ENCODE measurements at places on chromosomes 2 and 18.

GRCh38 chr2:26557244-26557925, 79.5 kb upstream of the OTOF start:
- no peak for DNase-seq

GRCh38 chr2:120218181-120218580, 5.0 kb downstream of the TMEM185B start:
- no peak for DNase-seq

GRCh38 chr2:43157506-43158246, 68.7 kb downstream of the ZFP36L2 start:
- DNase-seq, result no peak

- DNase-seq, result peak; percentile 50
Measured at GRCh38 chr2:235605312-235606003, 111.6 kb downstream of the AGAP1 start.

GRCh38 chr2:120134263-120134662, 88.9 kb downstream of the TMEM185B start:
- DNase-seq, result no peak

GRCh38 chr18:74367905-74368304, 52.3 kb downstream of the C18orf63 start:
- DNase-seq, result no peak

DNA sequence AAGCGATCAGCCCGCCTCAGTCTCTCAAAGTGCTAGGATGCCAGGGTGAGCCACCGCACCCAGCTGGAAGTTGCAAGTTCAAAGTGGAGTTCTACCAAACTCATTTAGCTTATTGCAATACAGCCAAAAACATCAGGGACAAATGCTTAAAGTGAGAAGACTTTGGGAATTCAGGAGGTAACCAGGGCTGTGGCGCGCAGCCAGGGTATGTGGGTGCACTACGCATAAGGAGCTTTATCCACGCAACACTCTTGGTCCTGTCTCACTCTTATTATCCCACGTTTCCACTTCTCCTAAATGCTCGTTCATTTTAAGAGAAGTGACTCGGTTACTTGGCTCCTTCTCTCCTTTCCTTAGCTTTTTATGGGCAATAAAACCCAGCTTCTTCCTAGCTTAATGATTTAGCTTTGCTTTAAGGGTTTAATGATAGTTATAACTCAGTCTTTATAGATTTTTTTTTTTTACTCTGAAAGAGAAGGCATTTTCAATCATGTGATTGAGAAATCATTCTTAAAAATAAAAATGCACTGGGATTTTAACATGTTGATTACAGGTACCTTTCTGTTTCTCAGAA, 199.8 kb downstream of the KCNE4 start:
- DNase-seq, result no peak

GRCh38 chr2:65098741-65099140, 31.2 kb downstream of the RAB1A start:
- DNase-seq, result no peak

DNA sequence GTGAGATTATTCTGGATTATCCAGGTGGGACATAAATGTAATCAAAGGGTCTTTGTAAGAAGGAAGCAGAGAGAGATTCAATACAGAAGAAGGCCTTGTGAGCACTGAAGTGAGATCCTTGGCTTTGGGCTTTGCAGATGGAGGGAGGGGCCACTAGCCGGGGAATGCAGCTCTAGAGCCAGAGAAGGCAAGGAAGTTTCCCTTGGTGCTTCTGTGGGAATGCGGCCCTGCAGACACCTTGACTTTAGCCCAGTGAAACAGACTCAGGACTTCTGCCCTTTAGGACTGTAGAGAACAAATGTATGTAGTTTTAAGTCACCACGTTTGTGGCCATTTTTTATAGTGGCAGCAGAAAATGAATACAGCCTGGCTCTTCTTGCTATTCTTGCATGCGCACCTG, 8.1 kb downstream of the NEU2 start:
- no peak for DNase-seq

DNA sequence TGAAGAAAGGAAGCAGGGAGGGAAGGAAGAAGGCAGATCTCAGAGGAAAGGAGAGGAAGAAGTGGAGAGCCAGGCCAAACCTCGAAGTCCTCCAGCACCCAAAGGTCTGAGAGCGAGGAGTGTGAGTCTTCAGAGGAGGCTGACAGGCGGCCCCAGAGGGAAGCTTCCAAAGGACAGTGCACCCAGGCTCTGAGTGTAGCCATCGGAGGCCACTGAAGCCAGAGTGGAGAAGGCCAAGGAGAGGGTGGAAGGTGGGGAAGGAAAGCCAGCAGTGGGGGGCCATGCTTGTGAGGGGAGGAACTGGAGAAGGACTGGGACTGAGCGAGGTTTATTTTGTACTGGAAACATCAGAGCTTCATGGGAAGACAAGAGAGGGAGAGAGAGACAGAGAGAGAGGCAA, 6.0 kb downstream of the ATP6V1B1 start:
- DNase-seq, result no peak

DNA sequence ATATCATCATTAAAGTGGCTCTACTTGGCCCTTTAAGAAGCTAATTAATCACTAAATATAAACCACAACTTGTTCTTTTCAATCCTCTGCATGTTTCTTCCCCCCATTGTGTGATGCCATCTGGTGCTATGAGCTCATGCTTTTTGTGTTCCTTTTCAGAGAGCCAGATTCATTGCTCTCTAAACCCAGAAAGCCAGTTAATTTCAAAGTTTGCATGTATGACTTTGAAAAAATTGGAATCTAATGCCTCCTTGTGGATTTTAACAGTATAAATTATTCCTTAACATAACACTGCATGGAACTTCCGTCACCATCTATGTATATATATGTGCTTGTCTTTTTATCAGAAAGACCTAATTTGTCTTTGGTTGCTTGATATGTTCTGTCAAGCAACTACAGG, 31.1 kb downstream of the TMEM178A start:
- DNase-seq, result no peak

DNA sequence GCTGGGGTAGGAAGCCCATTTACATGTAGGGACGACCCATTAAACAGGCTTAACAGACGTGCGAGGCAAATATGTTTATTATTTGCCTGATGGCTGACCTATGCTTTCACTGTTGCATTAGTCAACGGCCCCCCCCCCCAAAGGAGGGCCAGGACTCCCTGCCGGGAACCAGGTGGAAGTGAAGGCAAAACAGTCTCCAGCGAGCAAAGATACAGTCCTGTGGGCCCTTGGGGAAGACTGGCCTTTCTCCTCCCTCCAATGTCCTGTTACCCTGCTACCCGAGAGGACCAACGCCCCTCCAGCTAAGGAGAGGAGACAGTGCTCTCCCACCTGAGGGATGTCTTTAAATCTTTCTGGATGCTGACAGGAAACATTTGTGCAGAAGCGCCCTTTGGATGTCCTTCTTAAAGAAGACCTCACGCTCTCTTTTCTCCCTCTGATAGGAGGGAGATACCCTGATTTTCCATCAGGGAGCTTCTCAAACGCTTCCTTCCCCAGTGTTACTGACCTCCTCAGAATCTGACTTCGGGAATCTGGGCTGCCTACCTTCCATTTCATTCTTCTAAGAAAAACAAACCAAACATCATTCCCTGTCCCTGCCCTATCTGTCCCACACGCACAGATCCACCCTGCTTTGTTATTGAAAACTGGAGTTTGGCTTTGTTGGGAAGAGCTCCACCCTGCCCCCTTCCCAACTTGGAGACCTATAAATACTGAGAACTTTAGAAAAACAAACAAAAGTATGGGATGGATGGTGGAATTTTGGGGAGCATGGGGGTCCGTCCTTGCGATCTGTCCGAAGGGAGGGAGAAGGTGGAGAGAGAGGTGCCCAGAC, 135.9 kb upstream of the SIX3 start:
- peak; percentile 32 for DNase-seq

- no peak for DNase-seq
Measured at GRCh38 chr2:84925336-84925723, 19.9 kb downstream of the TMSB10 start.

DNA sequence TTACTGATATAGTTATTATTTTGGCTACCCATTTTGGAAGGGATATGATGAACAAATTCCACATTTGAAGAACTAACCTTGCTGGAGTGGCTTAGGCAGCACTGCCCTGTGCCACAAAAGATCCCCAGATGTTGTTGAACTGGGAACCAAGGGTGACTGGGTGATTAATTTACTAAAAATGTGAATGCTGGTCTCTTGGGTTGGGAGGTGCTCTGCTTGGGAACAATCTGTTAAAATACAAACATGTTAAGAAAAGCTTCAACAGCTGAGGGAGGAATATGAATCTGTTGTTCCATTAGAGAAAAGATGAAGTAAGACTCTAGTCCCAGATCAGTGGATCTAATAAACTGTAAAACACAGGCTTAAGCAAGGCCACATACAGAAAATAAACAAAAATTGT, 1860.1 kb downstream of the SUCLG1 start:
- no peak for DNase-seq

GRCh38 chr2:222751238-222751637, 79.8 kb downstream of the MOGAT1 start:
- no peak for DNase-seq

DNA sequence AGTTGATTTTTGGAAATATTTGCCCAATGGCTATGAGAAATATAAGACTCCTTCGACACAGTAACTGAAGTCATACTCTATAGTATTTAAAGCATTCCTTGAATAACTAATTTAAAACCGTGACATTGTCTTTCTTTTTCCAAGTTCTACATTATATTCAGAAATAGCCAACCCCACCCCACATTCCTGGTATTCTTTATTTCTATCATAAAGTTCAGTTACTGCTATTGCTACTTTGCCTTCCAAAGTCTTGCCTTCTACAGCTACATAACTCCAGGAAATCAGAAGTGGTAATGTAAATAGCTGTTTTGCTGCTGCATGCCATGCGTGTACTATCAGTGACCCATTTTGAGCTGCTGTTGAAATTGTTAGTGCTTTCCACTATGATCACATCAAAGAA, 45.1 kb upstream of the SETBP1 start:
- no peak for DNase-seq

DNA sequence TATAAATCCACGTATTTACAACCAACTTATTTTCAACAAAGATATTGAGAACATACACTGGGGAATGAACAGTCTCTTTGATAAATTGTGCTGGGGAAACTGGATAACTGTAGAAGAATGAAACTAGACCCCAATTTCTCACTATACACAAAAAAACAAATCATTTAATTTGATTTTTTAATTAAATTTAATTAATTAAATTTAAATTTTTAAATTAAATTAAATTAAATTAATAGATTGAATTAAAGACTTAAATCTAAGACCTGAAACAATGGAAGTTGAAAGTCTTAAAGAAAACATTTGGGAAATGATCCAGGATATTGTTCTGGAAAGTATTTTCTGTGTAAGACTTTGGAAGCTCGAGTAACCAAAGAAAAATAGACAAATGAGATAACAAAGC, 301.4 kb downstream of the GALNT13 start:
- no peak for DNase-seq

DNA sequence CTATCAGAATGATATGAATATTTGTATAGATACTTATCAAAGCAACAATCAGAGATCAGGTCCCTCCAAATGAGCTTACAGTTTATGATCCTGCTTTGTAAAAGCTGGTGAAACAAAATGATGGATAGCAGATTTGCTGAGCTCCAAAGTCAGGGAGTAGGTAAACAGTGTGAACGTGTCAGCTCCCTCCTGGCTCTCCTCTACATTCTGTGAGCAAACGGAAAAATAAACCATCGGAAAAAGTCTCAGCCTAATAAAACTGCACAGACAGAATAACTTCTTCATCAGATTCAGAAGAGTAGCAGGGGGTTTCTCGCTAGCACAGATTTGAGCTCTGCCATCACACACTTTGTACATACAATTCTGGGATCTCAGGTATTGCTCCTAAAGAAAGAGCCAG, 51.3 kb downstream of the BCL11A start:
- DNase-seq, result no peak

DNA sequence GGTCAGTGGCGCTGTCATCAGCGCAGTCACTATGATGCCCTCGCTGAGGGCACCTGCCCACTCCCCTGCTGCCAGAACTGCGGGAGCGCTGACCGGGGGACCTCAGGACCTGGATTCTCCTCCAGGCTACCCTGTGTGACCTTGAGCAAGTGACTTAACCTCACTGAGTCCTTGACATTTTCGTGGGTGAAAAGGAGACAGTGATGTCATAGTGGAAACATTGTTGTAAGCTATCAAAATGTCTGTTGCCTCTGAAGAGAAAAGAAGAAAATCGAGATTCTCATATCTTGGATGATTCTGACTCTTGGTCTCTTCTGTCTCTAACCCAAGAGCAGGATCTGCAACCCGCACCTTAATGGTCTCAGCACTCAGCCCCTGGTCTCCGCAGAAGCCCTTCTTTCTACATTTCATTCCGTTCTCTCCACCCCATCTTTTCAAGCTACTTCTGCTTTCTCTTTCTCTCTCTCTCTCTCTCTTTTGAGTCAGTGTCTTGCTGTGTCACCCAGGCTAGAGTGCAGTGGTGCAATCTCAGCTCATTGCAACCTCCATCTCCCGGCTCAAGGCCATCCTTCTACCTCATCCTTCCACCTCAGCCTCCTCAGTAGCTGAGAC, 978 bp upstream of the TUBA4A start:
- no peak for DNase-seq

GRCh38 chr2:80126596-80127189, 177.9 kb downstream of the LRRTM1 start:
- DNase-seq, result no peak

DNA sequence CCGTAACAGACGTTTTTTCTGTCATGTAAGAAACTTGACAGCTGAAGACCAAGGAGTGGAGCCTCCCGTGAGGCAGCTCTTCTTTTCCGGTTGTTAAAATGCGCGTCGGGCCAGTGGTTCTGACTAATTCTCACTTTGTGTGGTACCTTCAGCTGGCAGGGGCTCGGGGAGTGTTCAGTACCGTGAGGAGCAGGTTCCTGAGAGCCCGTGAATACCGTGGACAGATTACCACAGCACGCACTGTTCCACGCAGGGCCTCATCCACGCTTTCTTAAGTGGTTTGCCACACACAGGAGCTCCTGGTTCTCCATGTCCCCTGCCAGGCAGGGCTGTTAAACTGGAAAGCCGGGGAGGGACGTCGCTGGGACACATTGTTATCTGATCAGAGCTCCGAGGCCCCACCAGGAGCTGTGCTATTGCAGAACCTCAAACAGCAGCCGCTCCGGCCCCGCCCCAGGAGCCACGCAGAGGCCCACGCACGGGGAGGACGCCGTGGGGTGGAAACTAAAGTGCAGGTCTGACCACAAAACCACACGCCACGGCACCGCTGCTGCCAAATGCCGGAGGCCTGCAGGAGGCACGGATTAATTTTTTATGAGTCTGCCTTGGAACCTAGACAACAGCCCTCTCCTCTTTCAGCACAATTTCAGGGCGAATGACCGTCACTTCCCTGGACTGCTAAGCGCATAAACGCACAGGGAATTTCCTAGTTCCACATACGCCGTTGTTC, 43.3 kb downstream of the NFATC1 start:
- no peak for DNase-seq

DNA sequence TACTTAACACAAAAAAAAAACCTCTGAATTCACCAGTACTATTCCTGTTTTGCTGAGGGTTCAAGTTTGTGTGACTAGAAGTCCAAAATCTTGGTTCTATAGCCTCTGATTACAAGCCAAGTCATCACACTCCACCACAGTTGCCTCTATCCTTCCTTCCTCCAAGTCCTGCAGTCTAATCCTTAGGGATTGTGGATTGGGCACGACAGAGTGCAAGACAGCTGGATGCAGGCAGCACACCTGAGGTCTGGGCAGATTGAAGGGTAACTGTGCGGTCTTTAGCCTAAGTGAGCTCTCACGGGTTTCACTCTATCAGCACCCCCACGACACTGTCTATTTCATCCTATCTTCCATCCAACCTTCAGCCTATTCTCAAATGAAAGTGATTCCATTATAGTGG, 299.4 kb upstream of the ID2 start:
- DNase-seq, result no peak

- DNase-seq, result no peak
Measured at GRCh38 chr18:74331404-74331803, 15.8 kb downstream of the C18orf63 start.
